ENCODE measurements at places on chromosomes 4 and X.

- peak; percentile 71 for DNase-seq
These were observed 107.8 kb downstream of the NHSL2 start for GRCh38 chrX:72018277-72019112.

DNA sequence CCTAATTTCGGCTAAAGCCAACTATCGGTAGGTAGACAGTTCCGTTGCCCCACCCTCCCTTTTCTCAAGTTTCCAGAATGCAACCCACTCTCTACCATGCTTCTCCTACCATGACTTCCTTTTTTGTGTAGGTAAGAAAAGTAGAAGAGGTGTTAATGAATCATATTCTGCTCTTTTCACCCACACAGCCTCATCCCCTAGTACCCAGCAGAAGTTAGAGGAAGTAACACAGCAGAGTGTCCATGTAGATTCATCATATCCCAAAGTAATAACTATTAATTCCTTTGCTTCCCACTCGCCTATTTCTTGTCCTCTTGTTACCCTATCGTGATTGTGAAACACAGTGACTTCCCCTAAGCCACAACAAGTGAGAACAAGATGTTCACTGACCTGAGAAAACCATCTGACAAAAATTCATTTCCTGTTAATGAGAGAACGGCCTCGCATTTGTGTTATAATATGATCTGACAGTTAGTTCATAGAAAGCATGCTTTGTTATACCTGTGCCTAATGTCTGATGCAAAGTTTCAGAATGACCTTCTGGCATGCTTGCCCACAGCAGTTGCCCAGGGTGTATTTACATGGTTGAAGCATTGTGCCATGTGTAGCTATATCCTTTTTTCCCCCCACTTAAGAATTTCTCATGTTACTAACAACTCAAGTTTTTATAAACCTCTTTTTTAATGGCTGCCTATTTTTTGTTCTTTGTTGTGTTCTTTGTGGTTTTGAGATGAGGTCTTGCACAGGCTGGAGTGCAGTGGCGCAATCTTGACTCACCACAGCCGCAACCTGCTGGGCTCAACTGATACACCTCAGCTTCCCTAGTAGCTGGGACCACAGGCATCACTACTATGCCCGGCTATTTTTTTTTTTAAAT lies 185.6 kb downstream of the RAP1GDS1 start:
- peak; percentile 67 for DNase-seq

- DNase-seq = no peak
These were observed 20.3 kb upstream of the FAM9C start for GRCh38 chrX:13064599-13065143.

- DNase-seq = peak; percentile 55
These were observed 347.8 kb upstream of the PITX2 start for GRCh38 chr4:110970642-110971041.

GRCh38 chrX:74371425-74372222 lies 49.7 kb upstream of the SLC16A2 start:
- DNase-seq = peak; percentile 4

DNA sequence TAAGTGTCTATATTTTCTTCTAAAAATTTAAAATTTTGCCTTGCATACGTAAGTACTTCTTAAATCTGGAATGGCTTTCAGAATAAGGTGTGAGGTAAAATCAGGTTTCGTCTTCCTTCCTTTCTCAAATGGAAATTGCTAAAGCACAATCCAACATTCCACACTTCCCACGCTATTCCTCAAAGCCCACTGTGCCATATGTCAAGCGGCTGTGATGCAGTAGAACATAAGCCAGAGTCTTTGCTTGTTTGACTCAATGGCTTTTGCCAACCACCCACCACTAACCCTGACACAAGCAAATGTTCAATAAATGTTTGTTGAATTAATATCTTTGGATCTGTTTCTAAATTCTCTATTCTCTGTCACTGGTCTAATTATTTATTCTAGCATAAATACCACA lies 1199.7 kb upstream of the TENM3 start:
- DNase-seq = no peak

- DNase-seq = no peak
These were observed 31.3 kb downstream of the SLIT2 start for GRCh38 chr4:20283039-20283438.

- DNase-seq = no peak
These were observed 750 bp downstream of the ARMCX5 start for GRCh38 chrX:102599951-102600579.

DNA sequence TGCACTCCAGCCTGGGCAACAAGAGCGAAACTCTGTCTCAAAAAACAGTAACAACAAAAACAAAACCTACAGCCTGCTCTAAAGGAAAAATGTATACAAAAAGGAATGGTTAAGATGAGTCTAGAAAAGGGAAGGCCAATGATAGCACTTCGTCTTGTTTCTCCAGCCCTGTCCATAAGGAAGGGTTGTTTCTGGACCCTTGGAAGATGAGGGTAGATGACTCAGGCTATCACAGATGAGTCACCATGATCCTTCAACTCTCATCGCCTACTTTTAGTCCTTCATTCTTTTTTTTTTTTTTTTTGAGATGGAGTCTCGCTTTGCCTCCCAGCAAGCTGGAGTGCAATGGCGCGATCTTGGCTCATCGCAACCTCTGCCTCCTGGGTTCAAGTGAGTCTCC lies 8.8 kb downstream of the PLA2G12A start:
- no peak for DNase-seq

GRCh38 chr4:118348886-118349285 lies 3.9 kb downstream of the PRSS12 start:
- no peak for DNase-seq

- peak; percentile 6 for DNase-seq
These were observed 722 bp upstream of the EFHC2 start for GRCh38 chrX:44344194-44344593.

- DNase-seq = no peak
These were observed 1186.8 kb downstream of the TECRL start for GRCh38 chr4:63222466-63222865.

DNA sequence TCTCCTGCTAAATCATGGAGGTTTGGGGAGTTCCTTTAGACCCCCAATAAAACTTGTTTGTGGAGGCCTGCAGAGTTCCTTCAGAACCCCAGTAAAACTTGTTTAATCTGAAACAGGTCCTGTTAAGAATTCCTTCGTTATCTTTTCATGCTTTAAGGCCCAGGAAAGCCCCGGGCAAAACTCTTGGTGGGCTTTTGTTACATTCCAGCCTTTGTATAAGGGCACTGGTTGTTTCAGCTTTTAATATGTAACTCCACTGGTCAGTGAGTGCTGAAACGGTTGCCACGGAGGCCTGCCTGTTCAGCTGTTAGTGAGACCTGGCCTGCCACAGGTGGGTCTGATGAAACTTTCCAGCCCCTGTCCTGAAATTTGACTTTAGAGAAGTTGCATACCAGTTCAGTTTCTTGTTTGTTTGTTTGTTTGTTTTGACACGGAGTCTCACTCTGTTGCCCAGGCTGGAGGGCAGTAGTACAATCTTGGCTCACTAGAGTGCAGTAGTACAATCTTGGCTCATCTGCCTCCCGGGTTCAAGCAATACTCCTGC lies 12.4 kb upstream of the DHRSX start:
- no peak for DNase-seq

- DNase-seq = peak; percentile 55
These were observed 113.8 kb upstream of the STIM2 start for GRCh38 chr4:26746802-26747213.
